ENCODE measurements at places on chromosomes 2 and 18.

DNA sequence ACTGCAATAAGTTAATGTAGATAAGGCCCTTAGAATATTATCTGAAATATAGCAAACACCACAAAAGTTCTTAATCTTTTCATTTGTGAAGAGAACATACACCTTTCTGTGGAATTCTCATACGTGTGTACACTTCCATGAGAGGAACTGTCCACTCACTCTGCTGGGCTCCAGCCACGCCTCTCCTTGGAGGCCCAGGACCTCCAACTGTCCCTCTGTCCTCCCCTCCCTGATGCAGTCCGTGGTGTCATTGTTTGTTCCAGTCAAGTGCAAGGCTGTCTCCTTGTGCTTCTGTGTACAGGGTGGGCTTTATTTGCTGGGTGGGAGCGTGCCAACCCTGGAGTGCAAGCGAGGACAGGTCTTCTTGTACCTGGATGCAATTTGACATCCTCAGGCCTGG is 8.7 kb downstream of the RAB12 start:
- DNase-seq, result no peak

GRCh38 chr2:126808929-126809328 is 89.8 kb upstream of the TEX51 start:
- DNase-seq, result no peak

- no peak for DNase-seq
Measured at GRCh38 chr2:142879151-142879550, 1.7 kb downstream of the KYNU start.

GRCh38 chr18:55983433-55983832 is 395.4 kb upstream of the TCF4 start:
- DNase-seq, result no peak

DNA sequence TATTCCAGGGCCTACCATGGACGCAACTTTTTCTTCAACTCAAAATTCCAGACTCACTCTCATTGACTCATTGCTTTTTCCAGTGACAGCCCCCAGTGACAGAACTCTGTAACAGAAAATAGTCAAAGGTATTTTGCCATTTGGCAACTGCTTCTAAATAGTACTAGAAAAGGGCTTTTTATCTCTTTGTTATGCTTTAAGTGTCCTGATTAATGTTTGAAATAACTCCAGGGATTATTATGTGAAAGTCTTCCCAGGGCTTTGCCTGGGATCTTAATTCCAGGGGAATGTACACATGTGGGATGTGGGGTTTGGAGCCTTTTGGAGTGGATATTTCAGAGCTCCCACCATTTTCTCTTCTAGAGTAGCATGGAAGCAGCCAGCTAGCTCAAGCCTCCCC is 198.8 kb downstream of the KCNS3 start:
- DNase-seq, result no peak

DNA sequence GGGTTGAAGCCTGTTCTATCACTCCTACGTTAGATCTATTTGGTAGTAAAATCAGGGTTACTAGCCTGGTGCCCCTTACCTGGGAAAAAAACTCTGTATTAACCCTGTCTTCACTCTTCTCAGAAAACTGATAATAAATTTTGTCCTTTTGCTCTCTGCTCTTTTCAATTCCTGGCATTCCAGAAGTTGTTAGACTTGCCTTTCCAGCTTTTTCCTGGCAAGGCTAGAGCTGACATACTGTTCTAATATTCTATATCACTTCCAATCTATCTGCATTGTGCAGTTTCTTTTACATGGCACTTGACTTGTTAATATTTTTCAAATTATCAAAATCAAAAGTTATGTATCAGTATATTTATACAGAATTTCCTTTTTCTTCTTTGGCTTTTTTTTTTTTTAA is 162.2 kb downstream of the FIGN start:
- no peak for DNase-seq

DNA sequence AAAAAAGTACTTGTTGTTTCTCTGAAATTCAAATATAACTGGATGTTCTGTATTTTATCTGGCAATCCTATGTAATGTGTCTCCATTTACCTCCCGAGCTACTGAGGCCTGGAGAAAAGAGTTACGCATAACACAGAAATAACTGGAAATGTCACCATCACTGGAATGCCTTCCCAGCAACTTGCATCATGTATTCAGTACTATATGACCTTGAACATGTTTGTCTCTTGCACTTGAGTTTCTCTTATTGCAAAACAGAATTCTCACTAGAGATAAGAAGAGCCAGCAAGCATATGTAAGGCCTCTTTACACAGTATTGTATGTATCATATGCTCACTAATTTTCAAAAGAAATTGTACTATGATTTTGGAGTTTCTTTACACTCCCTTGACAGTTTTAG is 99.6 kb upstream of the CTAGE1 start:
- DNase-seq, result no peak

- peak; percentile 60 for DNase-seq
Measured at GRCh38 chr2:51812138-51812866, 780.4 kb upstream of the NRXN1 start.

DNA sequence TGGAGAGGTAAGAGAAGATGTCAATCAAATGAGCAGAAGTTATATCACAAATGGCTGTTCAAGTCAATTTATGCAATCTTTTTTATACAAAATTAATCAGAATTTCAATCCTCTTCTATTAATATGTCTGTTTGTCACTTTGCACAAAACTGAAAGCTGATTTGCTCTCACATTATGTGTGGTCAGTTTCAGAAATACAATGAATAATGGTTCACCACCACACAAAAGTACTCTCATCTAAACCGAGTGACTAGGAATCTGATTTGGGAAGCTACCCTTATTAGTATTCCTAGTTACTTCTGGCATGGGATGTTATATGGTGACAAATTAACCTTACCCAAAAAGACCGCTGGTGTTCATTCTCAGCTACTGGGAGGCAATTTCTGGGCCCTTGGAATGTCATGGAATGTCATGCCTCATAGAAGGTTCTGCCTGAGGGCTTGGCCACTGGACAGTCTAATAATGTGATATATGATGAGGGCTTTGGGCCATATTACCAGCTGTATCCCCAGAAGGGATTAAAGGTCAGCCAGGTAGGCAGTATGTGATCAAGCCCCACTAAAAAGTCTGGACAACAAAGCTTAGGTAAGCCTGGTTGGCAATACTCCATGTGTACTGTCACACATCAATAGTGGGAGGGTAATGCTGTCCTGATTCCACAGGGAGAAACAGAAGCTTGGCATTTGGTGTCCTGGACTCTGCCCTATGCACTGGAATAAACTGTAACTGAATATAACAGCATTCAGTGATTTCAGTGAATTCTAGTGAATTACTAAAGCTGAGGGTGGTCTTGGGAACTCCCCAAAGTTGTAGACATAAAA is 113.2 kb downstream of the PIGN start:
- no peak for DNase-seq

DNA sequence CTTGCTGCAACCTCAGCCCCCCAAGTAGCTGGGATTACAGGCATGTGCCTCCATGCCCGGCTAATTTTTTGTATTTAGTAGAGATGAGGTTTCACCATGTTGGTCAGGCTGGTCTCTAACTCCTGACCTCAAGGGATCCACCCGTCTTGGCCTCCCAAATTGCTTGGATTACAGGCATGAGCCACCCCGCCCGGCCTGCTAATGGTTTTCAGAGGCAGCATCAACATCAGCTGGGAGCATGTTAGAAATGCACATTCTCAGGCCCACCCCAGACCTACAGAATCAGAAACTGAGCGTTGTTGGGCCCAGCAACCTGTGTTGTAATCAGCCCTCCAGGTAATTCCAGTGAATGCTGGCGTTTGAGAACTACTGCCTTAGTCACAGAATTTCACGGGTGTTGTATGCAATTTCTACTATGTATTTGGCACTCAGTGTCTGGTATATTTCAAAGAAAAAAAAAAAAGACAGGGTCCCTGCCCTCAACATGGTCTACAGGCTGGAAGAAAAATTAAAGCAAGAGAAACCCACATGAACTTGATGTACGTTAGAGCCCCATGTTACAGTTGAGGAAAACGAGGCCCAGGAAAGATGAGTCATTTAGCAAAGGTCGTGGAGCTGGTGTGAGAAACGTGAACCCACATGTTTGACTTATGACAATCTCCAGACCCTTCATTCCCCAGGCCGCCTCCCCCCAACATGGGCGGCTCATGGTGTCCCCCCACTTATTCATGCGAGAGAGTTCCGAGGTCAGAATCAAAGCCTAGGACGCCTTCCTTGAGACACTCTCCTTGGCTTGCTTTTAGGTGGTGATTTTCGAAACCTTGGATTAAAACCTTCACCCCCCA is 35.3 kb downstream of the SH3BP4 start:
- DNase-seq, result peak; percentile 66

GRCh38 chr2:229870903-229871656 is 50.7 kb downstream of the TRIP12 start:
- DNase-seq, result no peak

- no peak for DNase-seq
Measured at GRCh38 chr2:143615562-143615961, 486.3 kb downstream of the ARHGAP15 start.

- DNase-seq, result no peak
Measured at GRCh38 chr2:182509216-182509615, 82.4 kb upstream of the PDE1A start.

DNA sequence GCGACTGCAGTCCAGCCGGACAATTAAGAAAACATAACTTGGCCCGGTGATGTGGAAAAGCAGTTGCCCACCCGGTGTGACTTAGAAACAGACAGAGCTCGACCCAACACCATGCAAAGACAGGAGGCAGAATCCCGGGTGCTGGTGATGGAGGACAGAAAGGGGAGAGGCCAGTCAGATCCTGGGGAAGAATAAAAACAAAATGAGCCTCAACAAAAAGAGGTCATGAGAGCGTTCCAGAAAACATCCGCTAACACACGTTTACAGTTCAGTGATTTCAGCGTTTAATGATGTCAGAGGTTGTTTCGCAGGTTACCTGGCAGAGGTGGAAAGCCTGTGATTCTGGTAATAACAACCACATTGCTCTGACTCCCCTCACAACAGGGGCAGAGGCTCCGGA is 111.9 kb downstream of the OSR1 start:
- no peak for DNase-seq

DNA sequence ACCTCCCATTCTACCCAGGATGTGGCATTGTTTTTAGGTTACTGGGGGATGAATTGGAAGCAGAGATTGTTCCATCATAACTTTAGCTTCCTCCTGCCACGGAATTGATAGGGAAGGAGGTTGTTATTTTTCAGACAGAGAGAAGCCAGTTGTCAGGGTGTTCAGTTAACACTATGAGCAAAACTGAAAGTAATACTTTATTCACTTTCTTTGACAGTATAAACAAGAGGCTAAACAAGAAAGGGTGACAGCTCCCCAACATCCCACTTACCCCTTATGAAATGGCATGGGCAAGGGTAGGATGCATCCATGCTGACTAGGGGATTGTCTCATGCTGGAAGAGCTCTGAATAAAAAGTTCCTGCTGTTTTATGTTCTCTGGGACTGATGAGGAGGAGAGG is 36.4 kb upstream of the GAREM1 start:
- DNase-seq, result no peak

GRCh38 chr2:110655701-110656100 is 22.2 kb downstream of the BUB1 start:
- DNase-seq, result peak; percentile 43

DNA sequence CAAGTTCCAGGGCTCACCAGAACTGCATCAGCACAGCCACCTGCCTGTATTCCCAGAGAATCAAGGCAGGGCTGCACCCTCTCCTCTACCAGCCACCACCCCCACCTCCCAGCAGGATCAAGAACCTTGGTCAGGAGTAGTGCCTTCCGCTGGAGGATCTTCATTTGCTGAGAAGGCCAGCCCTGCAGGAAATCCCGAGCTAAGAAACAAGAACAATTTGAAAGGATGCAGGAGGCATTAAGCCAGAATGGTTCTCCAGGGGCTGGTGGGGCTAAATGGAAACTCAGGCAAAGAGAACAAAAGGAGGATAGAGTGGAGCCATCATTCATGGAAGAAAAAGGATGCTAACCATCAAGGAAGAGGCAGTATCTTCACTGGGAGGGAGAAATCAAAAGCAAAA is 147.3 kb upstream of the SLC14A2 start:
- no peak for DNase-seq

DNA sequence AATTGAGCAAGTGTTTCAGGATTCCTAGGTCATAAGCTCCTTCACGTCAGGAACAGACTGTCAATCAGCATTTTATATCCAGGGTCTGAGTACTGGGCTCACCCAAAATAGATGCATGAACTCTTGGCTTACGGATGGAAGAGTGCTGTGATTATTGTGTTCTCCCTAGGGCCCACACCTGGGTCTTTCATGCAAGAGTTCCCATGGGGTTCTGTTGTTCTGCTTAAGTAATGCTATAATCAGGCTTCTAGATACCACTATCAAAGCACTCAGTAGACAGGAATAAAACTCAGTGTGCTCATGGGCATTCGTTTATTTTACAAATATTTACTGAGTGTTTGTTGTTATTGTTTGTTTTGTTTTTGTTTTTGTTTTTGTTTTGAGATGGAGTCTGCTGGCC is 46.4 kb upstream of the PMAIP1 start:
- no peak for DNase-seq

DNA sequence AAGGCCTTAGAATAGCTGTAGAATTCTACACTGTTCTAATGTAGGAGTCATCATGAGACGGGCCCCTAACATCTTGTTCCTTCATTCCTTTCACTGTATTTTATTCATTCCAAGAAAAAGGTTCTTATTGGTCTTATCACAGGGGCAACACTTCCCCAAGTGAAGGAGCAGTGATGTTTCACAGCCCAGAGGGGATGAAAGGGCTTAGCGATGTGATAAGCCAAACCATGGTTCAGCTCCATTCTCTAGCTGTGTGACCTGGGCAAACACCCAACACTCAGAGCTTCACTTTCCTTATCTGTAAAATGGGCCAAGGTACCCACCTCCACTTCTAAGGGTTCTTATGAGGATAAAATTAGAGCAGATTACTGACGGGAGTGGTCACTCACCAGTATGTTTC is 25.4 kb upstream of the HS6ST1 start:
- DNase-seq, result no peak

DNA sequence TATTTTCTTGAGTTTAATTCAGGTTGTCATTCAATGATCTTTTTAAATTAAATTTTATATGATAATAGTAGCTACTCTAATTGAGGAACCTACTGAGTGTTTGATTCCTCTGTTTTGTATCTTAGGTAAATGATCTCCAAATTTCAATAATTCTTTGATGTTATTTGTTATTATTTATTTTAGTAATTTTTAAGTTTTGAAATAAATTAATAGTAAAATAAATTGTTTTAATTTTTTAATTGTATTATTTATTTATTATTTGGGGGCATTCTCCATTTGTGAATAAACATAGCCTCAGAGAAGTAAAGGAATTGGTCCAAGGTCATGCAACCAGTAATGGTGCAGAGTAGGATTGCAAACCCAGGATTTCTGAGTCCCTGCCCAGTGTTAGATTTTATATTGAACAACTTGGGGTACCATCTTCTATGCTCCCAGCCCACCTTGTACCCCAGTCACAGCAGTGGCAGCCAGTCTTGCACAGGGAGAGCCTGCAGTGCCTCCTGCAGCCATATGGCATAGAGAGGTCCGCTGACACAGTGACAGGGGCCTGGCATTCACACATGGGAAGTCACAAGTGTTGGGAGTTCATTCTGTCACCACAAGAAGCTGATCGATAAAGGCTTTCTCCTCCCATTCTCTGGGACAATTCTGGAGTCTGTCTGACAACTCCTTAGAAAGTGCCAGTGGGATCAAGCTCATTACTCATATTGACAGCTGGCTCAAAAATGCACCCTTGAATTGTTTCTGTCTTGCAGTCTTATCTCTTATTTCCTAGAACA is 110.0 kb upstream of the ETAA1 start:
- DNase-seq, result no peak

Measured in HCEC 1CT (cell line).